Activated CD4-positive, alpha-beta T cell treated with anti-CD3 and anti-CD28 coated beads, Interleukin-2, Interleukin-6, amounts not matched to agents 100 ng/mL and 50 ng/mL, durations not matched to agents 16 hours and 8 hours (primary cell): ENCODE measurements at places on chromosomes 11 and 22.
A peak's percentile ranks its signal among the peaks of the same experiment; 100 is the strongest.

DNA sequence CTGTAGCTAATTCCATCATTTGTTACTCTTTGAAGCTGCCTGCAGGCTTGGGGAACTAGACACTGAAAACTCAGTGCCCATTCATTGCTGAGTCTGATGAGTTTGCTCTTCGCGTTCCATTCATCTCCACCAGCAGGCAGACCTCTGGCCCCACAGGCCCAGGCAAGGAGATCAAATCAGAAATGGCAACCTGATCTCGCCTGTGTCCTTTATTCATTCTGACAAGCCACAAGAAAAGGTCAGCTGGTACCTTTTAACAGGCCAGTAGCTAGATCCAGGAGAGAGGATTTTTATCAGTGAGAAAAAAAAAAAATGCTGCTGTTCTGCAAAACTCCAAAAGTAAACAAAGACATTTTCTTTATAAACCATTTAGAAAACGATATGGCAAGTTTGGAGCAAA, 742.5 kb downstream of the ETS1 start:
- no peak for DNase-seq

GRCh38 chr11:10541561-10541930, 559 bp upstream of the RNF141 start:
- no peak for DNase-seq

GRCh38 chr22:20550057-20550817, 42.8 kb downstream of the MED15 start:
- peak; percentile 43 for DNase-seq

DNA sequence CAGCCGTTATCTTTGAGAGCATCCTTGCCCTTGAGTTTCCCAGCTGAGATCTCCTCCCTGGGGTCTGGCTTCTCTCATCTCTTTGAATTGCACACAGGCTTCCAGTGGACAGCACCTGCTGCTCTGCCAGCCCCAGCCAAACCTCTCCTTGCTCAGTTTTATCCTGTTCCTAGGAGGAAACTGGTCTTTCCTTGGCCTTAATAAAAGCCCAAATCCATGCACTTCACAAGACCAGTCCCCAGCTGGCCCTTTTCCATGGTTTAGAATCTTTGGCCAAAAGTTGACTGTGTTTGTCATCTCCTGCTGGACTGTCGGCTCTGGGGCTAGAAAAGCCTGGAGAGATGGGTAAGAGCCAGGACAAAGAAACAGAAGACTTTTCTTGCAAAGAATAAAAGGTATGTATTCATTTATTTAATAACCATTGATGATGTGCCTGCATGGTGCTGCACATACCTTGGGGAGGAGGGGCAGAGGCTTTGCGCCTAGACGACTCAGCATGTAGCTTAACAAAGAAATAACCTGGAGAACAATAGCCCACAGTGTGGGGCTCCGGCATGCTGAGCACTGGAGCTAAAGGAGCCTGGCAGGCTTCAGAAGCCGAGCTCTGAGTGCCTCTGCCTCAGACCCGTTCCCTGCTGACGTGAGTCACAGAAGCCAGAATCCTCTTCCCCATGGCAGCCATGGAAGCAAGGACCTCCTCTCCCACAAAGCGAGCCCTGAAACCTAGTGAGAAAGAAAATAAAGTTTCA, 319.3 kb upstream of the B3GAT1 start:
- no peak for DNase-seq

GRCh38 chr11:34631737-34632104, 10.8 kb downstream of the EHF start:
- DNase-seq = no peak

- no peak for DNase-seq
Measured at GRCh38 chr22:28002863-28003565, 84.0 kb upstream of the PITPNB start.
